Tongue (tissue), 3 donors: ENCODE measurements at places on chromosomes 12 and 14. TPM values are rescaled to one million over a fixed set of nuclear protein-coding genes. Genes with fewer than 3 reads are reported as not detected.

- no peak for DNase-seq
Measured at GRCh38 chr12:104134882-104135281, 3.1 kb downstream of the NFYB start.

- no peak for DNase-seq
Measured at GRCh38 chr14:101087614-101088394, 184.3 kb upstream of the RTL1 start.

The SPX gene
- total RNA-seq = 19.8 TPM

The CPM gene
- total RNA-seq = 26.2 TPM

The EIF2B1 gene
- 62.2 TPM for total RNA-seq

DNA sequence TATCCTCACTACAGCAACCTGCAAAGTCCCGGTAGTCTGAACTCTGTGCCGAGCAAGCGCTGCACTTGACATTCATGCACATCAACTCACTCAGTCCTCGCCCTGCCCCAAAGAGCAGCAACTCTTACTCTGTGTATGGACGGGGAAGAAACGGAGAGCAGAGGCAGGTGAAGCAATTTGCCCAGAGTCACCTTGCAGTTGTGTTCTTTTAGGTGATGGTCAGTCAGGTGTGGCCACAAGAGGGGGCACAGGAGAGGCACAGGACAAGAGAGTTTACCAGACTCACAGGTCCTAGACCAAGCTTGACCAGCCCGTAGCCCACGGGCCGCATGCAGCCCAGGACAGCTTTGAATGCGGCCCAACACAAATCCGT, 39.1 kb downstream of the TSPAN11 start:
- DNase-seq = no peak

The KRT80 gene
- total RNA-seq = 10.3 TPM

DNA sequence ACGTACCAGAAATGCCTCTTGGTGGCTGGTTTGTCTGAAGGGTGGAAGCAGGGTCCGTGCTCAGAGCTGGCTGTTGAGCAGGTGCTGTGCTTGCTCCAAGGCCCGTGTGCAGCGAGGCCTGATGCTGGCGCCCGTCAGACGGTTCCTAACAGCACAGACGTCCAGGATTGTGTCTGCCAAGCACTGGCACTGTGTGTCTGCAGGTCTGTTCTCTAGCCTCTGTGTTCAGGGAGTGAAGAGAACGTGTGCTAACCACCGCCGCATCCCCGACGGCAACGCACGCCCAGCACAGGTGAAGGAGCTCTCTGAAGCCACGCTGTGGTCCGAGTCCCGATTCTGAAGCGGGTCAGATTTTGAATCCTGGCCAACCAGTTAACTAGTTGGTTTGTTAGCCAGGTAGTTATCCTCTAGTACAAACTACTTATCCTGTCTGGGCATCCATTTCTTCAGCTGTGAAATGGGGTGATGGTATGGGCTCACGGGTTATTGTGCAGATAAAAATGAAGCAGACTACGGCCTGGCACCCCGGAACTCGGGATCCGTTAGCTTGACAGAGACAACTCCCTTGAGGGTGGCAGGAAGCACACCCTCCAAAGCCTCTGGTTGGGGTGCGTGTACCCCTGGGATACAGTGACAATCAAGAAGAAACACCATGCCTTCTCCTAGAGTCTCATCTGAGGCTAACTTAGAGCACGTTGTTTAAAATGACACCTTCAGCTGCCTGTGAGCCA, 18.6 kb upstream of the TDRD9 start:
- no peak for DNase-seq

DNA sequence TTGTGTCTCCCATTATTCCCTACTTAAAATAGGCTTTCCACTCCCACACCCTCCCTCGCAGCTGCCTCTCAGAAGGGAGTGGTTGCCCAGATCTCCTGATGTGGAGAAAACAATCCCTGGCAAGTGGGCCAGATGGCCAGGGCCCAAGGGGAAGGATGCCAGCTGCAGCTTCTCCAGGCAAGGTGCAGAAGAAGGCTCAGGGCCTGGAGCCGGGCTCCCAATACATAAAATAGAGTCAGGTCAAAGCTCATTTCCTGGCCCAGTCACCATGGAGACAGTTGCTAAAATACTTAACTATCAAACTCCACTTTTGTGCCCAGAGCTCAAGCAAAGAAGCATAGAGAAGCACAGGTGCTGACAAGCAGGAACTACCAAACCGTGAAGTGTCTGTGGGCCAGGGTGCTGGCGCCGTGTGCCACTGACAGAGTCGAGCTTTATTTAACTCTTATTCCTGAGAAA, 45.7 kb upstream of the ITPR2 start:
- peak; percentile 88 for DNase-seq

The KRT77 gene
- 0.10 TPM for total RNA-seq

The ENDOU gene
- 16.4 TPM for total RNA-seq

DNA sequence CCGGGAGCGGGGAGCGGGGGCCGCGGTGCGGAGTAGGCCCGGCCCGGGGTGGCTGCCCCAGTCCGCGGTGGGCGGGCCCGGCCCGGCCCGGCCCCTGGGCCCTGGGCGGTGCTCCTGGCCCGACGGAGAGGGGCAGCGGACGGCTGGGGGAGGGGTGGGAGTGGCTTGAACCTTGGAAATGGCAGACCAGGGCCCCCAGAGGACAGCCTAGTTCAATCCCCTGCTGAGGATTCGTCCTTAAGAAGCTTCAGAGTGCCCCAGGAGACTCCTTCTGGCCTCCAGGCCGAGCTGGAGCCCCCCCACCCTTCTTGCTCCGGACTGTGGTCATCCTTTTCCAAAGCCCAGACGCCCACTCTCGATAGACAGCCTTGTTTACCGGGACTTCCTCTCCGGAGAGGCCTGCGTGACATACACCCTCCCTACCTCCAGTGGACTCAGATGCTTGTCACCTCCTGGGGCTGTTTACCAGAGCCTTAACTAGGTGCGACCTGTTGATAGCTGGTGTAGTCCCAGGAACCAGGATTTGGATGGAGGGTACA, 458 bp downstream of the KHNYN start:
- peak; percentile 85 for DNase-seq

DNA sequence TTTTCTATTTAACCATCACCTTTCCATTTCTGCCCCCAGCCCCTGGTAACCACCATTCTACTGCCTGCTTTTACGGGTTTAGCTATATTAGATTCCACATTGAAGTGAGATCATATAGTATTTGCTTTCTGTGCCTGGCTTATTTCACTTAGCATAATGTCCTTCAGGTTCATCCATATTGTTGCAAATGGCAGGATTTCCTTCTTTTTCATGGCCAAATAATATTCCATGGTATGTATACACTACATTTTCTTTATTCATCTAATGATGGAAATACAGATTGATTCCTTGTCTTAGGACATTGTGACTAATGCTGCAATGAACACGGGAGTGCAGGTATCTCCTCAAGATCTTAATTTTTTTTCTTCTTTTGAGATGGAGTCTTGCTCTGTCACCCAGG, 202.2 kb downstream of the APAF1 start:
- no peak for DNase-seq

- peak; percentile 9 for DNase-seq
Measured at GRCh38 chr14:78440356-78440894, 270.3 kb downstream of the NRXN3 start.

DNA sequence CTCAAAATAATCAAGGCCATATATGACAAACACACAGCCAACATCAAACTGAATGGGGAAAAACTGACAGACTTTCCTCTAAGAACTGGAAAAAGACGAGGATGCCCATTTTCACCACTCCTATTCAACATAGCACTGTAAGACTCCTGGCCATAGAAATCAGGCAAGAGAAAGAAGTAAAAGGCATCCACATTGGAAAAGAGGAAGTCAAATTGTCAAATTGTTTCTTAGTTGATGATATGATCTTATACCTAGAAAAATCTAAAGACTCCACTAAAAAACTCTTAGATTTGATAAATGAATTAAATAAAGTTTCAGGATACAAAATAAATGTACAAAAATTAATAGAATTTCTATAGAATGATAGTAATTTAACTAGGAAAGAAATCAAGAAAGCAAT, 11.2 kb downstream of the OR8S1 start:
- DNase-seq = no peak

The KRAS gene
- total RNA-seq = 18.2 TPM

DNA sequence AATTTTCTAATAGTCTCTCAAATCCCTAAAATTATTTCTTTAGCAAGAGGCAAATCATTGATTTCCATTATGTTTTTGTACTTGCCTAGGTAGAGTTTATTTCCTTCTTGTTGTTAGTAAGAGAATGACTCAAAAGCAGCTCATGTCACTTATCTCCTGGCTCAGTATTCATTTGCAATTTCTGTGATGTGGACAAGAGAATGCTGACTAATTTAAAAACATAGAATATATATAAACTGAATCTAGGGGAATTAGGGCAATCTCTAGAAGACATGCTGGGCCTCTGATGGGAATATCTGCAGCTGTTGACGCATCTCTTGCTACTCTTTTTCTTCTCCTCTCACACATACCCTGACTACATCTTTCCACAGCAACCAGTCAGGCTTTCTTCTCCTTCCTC, 130.8 kb upstream of the PRKD1 start:
- DNase-seq = no peak

- DNase-seq = peak; percentile 59
Measured at GRCh38 chr12:94560431-94561221, 89.7 kb downstream of the TMCC3 start.

The PXMP2 gene
- total RNA-seq = 31.5 TPM

The RPGRIP1 gene
- 0.41 TPM for total RNA-seq

DNA sequence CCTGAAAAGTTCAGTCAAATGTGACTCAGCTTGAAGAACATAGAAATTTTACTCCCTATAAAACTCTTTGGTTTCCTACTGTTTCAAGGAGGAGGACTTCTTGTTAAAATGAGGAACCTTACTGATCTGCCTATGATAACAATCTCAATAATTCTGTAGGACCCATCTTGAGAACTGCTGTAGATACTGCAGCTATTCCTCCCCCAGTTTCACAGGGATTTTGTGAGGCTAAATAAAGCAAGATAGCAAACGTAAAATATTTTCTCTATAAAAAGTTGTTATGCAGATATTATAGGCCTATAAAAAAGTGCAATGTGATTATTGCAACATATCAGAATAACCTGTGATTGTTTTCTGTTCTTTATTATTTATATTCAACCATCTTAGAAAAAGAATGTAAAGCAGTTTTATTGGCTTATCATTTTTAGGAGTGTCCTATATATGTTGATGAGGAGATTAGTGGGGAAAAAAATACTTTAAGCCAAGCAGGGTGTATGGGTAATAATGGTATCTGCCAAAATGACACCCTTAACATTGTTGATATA, 12.1 kb downstream of the CLEC14A start:
- no peak for DNase-seq

The MUCL1 gene
- not detected for total RNA-seq

DNA sequence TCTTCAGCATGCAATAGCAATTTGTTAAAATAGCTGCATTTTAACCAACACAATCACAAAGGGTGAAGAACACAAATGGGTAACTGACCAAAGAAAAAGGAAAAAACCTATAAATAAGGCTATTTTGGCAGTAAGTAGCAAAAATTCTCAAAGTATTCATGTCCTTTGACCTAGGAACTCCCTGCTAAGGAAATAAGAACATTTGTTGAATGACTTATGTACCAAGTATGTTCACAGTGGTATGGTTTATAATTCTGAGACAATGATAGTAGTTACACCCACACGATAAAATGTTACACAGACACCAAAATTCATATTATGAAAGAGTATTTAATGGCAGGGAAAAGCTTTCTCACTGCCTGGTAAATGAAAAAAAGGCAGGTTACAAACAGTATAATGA, 16.9 kb downstream of the CCDC88C start:
- no peak for DNase-seq

The KERA gene
- total RNA-seq = 81.0 TPM

DNA sequence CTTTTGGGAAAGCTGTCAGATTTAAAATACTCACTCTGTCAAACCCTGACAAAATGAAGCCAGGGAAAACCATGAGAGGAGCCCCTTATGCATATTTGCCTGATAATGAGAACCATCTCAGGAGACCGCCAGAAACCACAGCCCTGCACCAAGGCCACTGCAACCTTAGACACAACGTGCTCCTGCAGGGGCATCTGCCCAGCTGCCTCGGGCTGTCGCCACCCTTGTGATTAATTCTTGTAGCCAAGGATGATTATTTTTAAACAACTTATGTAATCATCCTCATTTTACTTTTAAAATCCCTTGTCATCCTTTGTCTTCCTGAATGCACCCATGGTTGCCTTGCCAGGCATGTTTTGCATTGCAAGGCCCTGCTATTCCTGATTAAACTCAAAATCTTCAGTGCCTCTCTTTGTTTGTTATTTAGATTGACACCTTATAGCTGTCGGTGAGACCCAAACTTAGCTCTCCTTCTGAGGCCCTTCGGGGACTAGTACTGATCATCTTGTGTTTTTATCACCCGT, 766.4 kb upstream of the TMEM132C start:
- DNase-seq = peak; percentile 9

DNA sequence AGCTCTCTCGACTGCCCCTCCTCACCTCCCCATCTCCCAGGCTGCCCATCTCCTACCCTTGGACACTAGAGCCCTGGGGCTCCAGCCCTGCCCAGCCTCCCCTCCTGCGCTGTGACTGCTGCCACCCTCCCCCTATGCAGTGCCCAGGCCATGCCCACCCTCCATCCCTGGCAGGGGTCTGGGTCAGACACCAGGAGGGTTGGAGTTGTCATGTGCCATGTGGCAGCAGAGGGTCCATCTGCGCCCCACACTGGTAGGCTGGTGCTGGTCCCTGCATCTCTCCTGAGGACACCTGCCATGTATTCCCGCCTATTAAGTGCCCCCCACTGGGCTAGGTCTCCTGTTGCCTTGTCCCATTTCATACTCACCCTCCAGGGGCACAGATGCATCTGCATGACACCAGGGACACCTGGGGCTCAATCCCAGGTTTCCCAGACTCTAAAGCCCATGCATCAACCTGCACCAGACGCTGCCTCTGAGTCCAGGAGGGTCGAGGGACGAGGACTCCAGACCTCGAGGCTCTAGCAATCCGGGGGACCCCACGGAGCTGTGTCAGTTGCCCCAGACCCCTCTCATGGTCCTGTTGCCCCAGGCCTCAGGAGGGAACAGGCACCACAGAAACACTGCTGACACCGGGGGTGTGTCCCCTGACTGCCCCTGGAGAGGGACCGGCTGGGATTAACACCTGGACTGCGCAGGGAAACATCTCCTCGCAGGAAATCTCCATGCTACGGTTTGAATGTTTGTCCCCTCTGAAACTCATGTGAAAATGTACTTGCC, 23.4 kb upstream of the SFSWAP start:
- DNase-seq = no peak

DNA sequence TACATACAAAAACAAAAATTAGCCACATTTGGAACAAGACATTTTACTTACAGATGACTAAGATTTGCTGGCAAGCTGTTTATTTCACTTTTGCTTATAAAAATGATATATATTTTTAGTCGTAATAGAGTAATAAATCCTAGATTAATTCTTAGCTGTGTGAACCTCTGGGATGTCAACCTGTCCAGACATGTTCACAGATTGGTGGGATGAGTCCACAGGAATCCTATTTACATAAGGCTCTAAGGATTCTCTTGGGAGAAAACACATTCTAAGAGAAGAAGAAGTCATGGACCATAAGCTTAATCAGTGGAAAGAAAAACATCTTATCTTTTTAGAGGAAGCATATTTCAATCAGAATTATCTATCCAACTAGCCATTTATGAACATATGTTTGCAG, 797.4 kb downstream of the C12orf50 start:
- no peak for DNase-seq
